ENCODE measurements at places on chromosomes 6 and 20. TPM values are rescaled to one million over a fixed set of nuclear protein-coding genes. Genes with fewer than 3 reads are reported as not detected.

GRCh38 chr20:33053291-33054106 is at the start of gene BPIFB3:
Gene BPIFB3, plus strand, starts transcription at chr20:33053903. Its CDS starts 1,533 bp downstream, at chr20:33055436.
- peaks cover 89% of the 10 kb centered on the region for H3K27me3 ChIP-seq
- H3K27ac ChIP-seq: no peak within 1 kb of the TSS

- H3K27ac ChIP-seq: no peak overlapping the region
- DNase-seq: no peak
- H3K27me3 ChIP-seq: peaks cover 25% of the 10 kb centered on the region
- no peaks in the 10 kb centered on the region for H3K36me3 ChIP-seq
- H3K4me1 ChIP-seq: no peaks in the 10 kb centered on the region
Measured at GRCh38 chr6:45896783-45897441, 118.7 kb downstream of the CLIC5 start.

DNA sequence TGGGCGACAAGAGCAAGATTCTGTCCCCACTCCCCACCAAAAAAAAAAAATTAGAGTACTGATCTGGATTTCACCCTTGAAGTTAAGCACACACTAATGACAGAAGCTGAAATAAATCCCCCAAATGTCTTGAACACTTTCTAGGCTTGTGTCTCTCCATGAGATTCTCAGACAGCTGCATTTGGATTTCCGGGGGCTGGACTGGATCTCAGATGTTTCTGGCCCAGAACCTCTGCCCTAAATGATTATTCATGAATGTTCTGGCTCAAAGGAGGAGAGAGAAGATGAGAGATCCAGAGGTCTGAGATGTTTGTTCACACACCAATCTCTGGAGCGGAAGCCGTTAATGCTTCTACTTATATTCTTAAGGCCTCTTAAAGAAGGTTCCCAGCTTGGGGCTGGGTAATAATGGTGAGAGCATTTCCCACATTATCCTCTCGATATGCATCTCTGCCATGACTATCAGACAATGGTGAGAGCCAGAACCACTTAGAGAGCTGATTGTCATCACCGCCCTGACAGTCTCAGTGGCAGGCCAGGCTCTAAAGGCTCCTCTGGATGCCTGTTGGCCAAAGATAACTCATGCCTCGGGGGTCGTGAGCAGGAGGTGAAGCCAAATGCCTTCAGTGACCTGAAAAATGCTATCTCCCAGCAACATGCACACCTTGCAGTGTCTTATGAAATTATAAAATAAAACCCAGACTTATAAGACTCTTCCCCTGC is 127.9 kb upstream of the AGPAT4 start:
- no peak overlapping the region for H3K27ac ChIP-seq
- H3K27me3 ChIP-seq: peaks cover 17% of the 10 kb centered on the region
- H3K36me3 ChIP-seq: no peaks in the 10 kb centered on the region
- DNase-seq: no peak

DNA sequence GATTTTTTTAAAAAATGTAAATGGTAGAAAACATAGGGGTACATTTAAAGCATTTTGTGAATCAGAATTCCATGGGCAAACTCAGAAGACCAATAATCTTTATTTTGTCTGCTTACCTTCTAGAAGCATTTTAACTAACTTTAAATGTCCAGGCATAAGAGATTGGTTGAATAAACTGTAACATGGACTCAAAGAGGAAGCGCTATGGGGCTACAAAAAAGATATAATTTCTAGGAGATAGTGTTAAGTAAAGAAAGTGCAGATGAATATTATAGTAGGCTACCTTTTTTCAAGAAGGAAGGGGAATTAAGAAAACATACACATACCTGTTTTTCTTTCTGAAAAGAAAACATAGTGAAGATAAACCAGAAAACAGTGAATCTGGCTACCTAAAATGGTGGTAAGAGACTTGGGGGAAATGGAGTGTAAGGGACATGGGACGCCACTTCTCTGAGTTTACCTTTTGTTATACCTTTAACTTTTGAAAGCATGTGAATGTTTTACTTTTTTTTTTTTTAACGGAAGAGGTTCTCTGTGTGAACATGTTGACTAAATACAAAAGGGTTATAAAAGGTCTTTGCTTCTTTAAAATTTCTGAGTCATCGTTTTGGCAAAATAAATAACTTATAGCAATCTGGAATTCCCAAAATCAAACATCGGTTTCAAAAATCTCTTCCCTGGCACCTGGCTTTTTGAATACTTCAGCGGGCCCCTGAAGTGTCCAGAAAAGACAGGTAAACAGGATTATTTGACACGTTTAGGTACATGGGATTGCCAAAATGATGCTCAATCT is 133.4 kb downstream of the OR2B2 start:
- DNase-seq: no peak
- H3K4me1 ChIP-seq: peaks cover 9% of the 10 kb centered on the region
- H3K4me3 ChIP-seq: no peak overlapping the region

GRCh38 chr6:31940256-31940664 is 5.6 kb upstream of the CFB start:
- peak overlapping the region; percentile 82 for H3K27ac ChIP-seq
- peak; percentile 82 for DNase-seq
- H3K4me1 ChIP-seq: peaks cover 51% of the 10 kb centered on the region
- peak overlapping the region; percentile 33 for H3K4me3 ChIP-seq
- H3K27me3 ChIP-seq: no peaks in the 10 kb centered on the region

- H3K4me1 ChIP-seq: peaks cover 8% of the 10 kb centered on the region
- H3K27ac ChIP-seq: no peak overlapping the region
- H3K36me3 ChIP-seq: no peaks in the 10 kb centered on the region
- H3K4me3 ChIP-seq: no peak overlapping the region
Measured at GRCh38 chr6:157715728-157716164, 107.3 kb upstream of the SNX9 start.

DNA sequence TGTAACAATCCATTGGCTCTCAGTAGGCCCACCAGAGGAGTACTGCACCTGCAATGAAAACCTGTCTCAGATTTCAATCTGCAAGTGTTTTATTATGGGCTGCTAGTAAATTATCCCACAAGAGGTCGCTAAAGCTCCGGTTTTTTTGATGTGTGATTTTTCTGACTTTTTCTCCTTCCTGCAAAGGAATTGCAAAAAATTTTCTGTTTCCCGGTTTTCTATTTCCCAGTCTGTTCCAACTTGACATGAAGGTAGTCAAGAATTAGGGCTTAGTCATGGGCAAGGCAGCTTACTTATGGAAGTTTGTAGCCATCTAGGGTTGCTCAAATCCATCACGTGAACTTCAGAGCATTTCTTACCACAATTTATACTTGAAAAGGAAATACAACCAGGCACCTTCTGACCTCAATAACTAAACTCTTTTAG is 38.5 kb upstream of the AHI1 start:
- H3K4me3 ChIP-seq: no peak overlapping the region
- no peaks in the 10 kb centered on the region for H3K27me3 ChIP-seq
- peak; percentile 8 for DNase-seq
- no peaks in the 10 kb centered on the region for H3K4me1 ChIP-seq

GRCh38 chr20:34896086-34896621 is 19.7 kb downstream of the ACSS2 start:
- H3K27ac ChIP-seq: no peak overlapping the region
- no peak overlapping the region for H3K4me3 ChIP-seq
- DNase-seq: no peak
- no peaks in the 10 kb centered on the region for H3K27me3 ChIP-seq
- H3K36me3 ChIP-seq: no peaks in the 10 kb centered on the region

GRCh38 chr6:24689964-24690363 is 23.1 kb downstream of the ACOT13 start:
- peaks cover 17% of the 10 kb centered on the region for H3K4me1 ChIP-seq
- no peak overlapping the region for H3K4me3 ChIP-seq
- H3K27me3 ChIP-seq: no peaks in the 10 kb centered on the region
- peaks cover 6% of the 10 kb centered on the region for H3K36me3 ChIP-seq
- no peak for DNase-seq

- no peaks in the 10 kb centered on the region for H3K36me3 ChIP-seq
- H3K4me1 ChIP-seq: peaks cover 20% of the 10 kb centered on the region
- peak; percentile 53 for DNase-seq
- no peak overlapping the region for H3K27ac ChIP-seq
- H3K27me3 ChIP-seq: no peaks in the 10 kb centered on the region
Measured at GRCh38 chr6:11011787-11012234, 32.3 kb downstream of the ELOVL2 start.

- peaks cover 38% of the 10 kb centered on the region for H3K36me3 ChIP-seq
- H3K4me3 ChIP-seq: no peak overlapping the region
- no peaks in the 10 kb centered on the region for H3K27me3 ChIP-seq
Measured at GRCh38 chr6:139370999-139371345, 3.5 kb downstream of the CITED2 start.

DNA sequence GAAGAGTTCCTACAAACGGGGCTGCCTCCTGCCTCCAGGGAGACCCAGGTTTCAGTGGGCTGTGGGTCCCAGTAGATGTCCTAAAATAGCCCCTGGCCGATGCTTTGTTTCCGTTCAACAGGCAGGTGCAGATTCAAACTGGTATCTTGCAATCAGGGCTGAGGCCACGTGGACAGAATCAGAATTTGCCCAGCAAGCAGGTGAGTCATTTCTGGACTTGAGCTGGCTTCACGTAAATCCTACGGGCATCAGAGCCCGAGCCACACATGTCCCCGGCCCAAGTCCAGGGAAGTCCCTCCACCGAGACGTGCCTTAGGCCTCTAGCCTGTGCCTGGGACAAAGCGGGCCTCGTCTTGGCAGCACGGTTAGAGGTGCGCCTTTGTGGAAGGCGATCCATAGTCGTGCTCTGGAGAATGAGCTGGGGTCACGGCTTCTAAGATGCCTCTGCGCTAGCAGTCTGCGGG is 101.6 kb upstream of the FRMD1 start:
- H3K36me3 ChIP-seq: no peaks in the 10 kb centered on the region
- peaks cover 60% of the 10 kb centered on the region for H3K27me3 ChIP-seq
- H3K4me1 ChIP-seq: no peaks in the 10 kb centered on the region
- no peak overlapping the region for H3K27ac ChIP-seq
- DNase-seq: peak; percentile 24
- no peak overlapping the region for H3K4me3 ChIP-seq

DNA sequence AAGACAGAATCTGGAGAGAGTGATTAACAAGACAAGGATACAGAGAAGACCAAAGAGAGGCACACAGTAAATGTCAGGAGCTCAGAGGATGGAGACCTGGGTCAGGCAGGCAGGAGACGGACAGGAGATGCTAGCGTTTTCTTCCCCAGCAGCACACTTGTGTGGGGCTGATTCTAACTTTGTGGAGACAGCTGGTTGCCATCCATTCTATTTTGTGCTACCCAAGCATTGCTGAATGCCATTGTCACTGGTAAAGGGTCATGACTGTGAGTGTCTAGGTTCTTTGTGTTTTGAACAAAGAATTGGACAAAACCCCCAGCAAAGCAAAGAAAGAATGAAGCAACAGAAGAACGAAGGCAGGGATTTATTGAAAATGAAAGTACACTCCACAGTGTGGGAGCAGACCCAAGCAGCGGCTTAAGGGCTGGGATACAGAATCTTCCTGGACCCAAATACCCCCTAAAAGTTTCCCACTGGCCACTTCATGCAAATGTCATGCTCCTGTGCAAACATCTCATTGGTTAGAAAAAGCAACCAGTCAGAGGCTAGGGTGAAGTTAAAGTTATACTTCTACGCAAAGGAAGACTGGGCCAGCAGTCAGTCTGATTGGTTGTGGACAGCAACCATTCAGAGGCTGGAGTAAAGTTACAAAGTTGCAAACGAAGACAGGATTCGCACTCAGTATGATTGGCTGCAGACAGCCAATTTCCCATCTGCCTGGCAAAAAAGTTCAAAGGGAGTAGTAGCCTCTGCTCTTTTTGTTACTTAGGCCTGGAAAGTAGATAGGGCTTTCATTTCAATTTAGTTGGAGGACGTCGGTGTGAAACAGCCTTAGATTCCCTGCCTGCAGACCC is 17.5 kb downstream of the PTK7 start:
- no peaks in the 10 kb centered on the region for H3K27me3 ChIP-seq

- H3K4me3 ChIP-seq: no peak overlapping the region
- H3K4me1 ChIP-seq: no peaks in the 10 kb centered on the region
- no peak overlapping the region for H3K27ac ChIP-seq
Measured at GRCh38 chr20:61754976-61755778, 310.5 kb downstream of the TAF4 start.

DNA sequence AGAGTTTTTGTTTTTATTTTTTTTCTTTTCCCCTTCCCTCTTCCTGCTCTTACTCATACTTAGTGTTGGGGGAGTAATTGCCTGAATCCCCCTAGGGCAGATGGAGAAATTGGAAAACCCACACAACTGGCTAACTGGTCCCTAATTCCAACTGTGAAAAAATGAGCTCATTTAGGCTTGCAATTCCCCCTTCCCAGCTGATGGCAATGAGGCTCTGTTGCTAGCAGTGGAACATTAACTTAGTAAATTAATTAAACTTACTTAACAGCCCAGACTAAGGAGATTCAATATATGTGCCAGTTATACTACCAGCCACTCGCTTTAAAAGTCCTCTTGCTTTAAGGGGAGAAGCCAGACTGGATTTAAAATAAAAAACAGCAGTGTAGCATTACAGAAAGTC is 76.6 kb downstream of the PKHD1 start:
- H3K27me3 ChIP-seq: no peaks in the 10 kb centered on the region
- DNase-seq: no peak
- H3K4me1 ChIP-seq: peaks cover 7% of the 10 kb centered on the region

DNA sequence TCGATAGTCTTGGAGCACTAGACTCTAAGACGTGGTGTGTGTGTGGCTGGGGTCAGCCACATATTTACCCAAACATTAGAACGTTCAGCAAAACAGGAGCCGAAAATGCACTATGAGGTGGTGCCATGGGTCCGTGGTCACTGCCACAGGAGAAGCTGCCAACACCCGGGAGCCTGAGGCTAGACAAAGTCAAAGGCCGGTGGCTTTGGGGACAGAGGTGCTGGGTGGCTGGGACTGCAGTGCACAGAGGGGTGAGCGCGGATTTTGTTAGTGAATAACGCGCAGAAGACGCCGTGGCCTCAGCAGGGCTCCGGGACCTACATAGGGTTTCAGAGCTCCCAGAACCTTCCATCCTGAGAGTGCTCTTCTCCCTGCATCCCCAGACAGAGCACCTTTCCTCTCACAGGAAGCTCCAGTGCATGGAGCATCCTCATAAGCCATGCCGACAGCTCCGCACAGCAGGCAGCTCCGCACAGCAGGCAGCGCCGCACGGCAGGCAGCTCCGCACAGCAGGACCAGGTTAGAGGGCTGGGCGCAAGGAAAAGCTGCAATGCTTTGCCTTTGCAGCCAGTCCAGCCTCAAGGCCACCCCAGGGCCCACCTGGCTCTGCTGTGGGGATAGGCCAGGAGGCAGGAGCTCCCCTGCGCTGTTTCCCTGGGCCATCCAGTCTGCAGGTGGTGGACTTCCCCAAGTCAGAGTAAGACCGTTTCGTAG is 304.1 kb downstream of the TAF4 start:
- no peak for DNase-seq
- H3K36me3 ChIP-seq: no peaks in the 10 kb centered on the region
- no peaks in the 10 kb centered on the region for H3K4me1 ChIP-seq
- peaks cover 67% of the 10 kb centered on the region for H3K27me3 ChIP-seq
- H3K4me3 ChIP-seq: no peak overlapping the region
- H3K27ac ChIP-seq: no peak overlapping the region

- H3K27ac ChIP-seq: no peak overlapping the region
- no peaks in the 10 kb centered on the region for H3K36me3 ChIP-seq
- DNase-seq: no peak
- peaks cover 52% of the 10 kb centered on the region for H3K27me3 ChIP-seq
Measured at GRCh38 chr20:34242879-34243278, 1.7 kb downstream of the ASIP start.

Gene RNF144B
- total RNA-seq: 12.1 TPM

Gene SLC26A8
- total RNA-seq: 0.10 TPM

Gene TSPYL4
- 15.0 TPM for total RNA-seq

Gene SLC17A2
- not detected for total RNA-seq

Gene HLA-DPA1
- total RNA-seq: 29.2 TPM

Gene ARMH2
- total RNA-seq: not detected

Gene TRIM10
- 2.7 TPM for total RNA-seq

Gene SOBP
- 1.6 TPM for total RNA-seq
